ENCODE measurements at places on chromosomes 3 and 15.

DNA sequence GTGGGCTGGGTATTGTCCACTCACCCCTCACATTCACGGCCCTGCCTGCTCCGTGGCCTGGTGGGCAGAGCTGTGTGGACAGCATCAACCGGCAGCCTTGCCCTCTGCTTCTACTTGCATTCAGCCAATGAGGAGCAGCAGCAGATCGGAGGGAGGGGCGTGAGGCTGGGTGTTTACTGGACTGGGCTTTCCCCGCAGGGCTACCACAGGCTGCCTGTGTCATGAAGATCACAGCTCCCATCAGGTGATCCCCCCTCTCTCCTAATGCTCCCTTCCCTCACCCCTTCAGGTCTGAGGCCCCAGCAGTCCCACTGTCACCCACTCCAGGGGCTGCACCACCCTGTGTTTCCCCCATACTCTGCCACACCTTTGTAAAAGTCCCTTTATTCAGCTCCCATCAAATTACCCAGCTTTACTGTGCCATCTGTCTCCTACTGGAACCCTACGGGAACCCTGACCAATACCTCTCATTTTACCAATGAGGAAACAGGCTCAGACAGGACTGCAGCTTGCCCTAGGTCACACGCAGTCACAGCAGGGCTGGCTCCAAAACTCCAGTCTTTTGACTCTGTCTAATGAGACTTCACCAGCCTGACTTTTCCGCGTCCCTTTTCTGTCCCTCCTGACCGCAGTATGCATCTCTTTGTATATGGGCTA is 81.1 kb downstream of the MEGF11 start:
- DNase-seq, result no peak

GRCh38 chr3:28406241-28406640 is 57.6 kb upstream of the AZI2 start:
- no peak for DNase-seq

GRCh38 chr3:31412832-31413231 is 119.9 kb upstream of the STT3B start:
- no peak for DNase-seq

DNA sequence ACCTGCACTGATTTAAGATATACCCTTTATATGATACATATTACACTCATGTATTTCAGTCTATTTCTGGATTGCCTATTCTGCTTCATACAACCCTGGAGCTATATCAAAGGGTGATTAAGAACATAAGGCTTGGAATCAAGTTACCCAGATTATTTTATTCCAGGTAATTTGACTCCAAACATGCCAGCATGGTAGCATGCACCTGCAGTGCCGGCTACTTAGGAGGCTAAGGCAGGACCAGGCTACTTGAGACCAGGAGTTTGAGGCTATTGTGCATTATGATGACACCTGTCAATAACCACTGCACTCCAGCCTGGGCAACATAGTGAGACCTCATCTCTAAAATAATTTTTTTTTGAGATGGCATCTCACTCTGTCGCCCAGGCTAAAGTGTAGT is 50.4 kb upstream of the NEO1 start:
- no peak for DNase-seq

DNA sequence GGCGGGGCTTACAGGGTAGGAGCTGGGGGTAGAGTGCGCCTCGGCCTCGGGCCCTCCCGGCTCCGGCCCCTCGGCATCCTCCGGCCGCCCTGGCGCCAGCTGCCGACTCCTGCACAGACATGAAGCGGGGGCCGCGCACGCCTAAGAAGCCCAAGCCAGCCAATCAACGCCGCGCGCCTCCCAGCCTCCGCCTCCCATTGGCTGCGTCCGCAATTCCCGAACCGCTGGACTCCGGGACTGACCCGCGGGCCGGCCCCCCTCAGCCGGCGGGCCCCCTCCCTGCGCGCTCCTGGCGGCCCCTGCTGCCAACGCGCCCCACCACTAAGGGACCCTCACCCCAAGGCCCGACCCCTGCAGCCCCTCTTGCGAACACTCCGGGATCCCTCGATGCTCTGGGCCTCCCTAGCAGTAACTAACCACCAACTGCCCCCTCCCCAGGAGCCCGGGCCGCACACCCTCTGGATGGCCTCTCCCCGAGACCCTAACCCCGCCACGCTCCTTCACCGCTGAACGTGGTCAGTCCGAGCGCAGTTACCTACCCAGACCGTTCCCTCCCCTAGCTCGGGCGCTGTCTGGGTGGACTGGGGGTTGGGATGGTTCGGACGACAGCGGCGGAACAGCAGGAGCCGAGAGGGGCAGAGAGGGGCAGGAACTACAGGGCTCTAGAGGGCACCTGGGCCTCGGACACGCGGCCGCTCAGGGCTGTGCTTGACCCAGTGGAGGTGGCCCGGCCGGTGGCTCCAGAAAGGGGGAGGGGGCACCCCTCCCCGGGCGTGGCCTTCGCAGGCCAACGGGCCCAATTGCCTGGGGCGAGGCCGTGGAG is 5.0 kb downstream of the GATA2 start:
- DNase-seq, result no peak

Measured in CD8-positive, alpha-beta T cell (primary cell).